ENCODE measurements at places on chromosomes 11 and 22.

- no peak for DNase-seq
These were observed 1.4 kb upstream of the TAGLN start for GRCh38 chr11:117197516-117198456.

DNA sequence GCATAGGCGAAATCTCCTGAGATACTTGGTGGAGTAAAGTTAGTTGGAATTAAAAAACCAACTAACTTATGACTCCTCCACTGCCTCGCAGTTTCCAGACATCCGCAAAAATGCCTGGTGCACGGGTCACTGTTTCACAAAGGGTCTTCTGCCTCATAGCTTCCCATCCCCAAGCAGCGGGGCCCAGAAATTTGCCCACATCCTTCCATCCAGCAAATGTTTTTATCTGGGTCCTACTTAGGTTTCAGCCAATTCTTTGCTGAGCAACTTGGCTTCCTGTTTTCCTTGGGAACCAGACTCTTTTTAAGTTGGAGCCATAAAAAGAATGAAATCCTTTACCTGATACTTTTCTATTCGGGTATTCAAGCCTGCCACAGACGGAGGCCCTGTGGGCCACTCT lies 36.2 kb downstream of the FZD4 start:
- no peak for DNase-seq

GRCh38 chr11:114272311-114272710 lies 23.9 kb upstream of the NNMT start:
- DNase-seq = no peak

DNA sequence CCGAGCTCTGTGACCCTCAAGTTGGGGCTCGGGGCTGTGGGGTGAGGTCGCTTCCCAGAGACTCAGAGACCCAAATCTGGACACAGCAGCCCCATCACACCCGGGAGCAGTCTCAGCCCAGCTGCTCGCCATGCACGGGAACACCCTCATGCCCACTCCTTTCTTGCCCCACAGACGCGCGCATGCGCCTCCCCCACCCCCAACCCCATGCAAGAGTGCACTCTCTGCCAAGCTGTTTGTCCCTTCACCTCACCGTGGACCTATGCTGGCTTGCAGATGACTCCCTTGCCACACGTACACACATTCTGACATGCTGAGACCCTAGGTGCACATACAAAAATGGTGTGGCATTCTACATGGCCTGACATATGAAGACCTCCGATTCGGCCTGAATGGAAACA lies 478 bp upstream of the CD248 start:
- no peak for DNase-seq

DNA sequence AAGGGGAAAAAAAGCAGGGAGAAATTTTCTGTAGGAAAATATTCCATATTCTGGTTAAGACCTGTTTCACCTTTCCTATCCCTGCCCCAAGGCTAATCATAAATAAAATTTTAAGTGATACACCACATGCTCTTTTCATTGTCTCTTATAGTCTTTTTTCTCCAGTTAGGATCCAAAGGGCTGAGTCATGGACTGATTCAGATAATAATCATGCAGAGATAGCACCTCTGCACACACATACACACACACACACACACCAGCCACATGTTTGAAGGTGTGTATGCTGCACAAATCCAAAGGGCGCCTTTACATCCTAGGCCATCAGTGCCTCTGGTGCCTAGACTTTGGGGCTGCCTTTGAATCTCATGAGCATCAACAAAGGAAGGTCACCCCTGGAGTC lies 35.5 kb upstream of the CWF19L2 start:
- no peak for DNase-seq

- no peak for DNase-seq
These were observed 43.5 kb downstream of the EIF3F start for GRCh38 chr11:8030526-8031247.

DNA sequence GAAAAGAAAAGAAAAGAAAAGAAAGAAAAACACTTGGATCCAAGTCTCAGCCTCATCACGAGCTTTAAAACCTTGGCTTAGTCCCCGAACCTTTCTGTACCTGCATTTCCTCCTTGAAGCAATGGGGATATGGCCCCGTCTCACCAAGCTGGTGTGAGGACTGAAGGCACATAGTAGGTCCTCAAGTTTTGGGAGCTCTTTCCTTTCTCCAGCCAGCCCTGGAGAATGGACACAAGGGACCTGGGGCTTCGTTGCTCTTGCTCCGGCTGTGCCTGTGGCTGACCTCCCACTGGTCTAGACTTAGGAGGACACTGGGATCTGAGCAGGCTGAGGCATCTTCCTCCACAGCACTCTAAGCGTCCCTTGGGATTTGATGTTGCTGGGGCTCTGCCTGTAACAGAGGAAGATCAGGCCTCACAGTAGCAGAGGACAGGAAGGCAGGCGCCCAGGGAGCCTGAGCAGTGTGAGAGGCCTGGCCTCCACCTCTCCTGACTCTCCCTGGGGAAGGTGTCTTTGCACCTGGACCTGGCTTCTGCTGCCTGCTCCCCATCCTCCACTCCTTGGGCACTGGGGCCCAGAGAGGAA lies 32.8 kb downstream of the KCNC1 start:
- no peak for DNase-seq

- DNase-seq = no peak
These were observed 613.8 kb downstream of the BRD1 start for GRCh38 chr22:49213731-49214352.

DNA sequence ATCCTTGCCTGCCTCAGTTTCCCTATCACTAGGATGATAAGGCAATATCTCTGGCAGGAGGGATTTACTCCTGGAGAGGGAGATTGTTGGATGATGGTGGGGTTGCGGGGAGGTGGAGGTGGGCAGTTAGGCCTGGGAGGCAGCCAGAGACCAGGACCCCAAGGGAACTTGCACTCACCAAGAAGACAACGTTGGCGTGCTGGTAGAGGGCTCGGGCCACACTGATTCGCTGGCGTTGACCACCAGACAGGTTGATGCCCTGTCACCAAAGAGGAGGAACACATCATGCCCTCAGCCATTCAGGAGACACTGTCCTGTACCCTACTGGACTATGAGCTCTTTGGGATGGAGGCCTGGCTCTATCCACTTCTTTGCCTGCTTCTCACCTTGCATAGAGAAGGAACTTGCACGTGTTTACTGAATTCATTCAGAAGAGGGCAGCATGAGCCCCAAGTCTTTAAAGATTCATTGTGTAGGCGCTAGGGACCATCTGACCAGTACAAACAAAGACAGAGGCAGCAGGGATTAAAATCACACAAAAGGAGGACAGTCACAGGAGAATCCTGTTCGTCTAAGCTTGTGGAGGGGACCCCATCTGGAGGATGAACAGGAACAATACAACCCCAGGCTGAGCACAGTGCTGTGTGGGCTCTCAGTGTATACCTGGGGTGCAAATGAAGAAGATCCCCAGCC lies 24.2 kb upstream of the KCNJ11 start:
- no peak for DNase-seq

DNA sequence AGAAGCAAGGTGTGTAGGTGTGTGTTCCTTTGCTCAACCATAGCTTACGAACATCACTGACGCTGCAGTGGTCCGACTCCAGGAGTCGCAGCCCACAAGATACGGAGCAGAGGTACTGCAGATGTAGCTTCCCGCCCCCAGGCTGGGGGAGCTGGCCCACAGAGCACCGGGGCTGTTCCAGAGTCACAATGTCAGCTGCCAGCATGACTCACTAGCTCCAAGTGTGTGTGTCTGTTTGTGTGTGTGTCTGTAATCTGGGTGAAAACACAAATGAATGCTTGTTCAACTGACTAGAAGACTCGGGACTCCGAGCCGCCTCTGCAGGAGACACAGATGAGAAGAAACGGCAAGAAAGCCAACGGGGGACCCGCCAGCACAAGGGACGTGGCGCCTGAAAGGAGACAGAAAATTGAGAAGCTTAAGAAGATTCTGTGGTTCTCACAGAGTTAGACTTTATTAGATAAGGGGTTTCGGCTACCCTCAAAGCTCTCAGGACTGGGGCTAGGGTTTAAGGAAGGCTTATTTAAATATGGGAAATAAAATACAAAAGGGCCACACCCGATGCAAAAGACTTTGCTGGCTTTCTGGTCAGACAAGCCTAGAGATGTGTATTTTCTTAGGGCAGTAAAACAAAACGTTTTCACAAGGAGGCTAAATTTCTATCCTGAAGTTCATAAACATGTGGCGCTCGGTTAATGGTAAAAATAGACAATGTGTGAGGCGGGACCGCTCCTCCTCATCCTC lies 10.7 kb downstream of the VSIG10L2 start:
- no peak for DNase-seq

- no peak for DNase-seq
These were observed 1072.0 kb upstream of the CNTN5 start for GRCh38 chr11:97948793-97949192.

DNA sequence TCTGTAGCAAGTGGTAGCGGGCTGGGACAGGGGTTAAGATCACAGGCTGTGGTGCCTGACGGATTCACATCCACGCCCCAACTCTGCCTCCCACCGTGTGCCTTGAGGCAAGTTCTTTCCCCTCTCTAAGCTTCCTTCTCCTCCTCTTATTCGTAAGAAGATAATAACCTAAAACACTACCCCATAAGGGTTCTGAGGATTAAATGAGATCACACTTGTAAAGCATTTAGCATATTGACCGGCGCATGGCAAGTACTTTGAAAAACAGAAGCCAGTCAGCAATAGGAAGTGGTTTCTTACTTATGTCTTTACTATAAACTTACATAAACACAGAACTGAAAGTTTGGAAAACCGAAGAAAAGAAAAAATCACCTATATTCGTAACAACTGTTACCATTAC lies 15.5 kb upstream of the LMO2 start:
- no peak for DNase-seq

- no peak for DNase-seq
These were observed 64.3 kb downstream of the SMIM38 start for GRCh38 chr11:69219991-69220390.

GRCh38 chr11:33448461-33449130 lies 191.4 kb downstream of the HIPK3 start:
- no peak for DNase-seq

DNA sequence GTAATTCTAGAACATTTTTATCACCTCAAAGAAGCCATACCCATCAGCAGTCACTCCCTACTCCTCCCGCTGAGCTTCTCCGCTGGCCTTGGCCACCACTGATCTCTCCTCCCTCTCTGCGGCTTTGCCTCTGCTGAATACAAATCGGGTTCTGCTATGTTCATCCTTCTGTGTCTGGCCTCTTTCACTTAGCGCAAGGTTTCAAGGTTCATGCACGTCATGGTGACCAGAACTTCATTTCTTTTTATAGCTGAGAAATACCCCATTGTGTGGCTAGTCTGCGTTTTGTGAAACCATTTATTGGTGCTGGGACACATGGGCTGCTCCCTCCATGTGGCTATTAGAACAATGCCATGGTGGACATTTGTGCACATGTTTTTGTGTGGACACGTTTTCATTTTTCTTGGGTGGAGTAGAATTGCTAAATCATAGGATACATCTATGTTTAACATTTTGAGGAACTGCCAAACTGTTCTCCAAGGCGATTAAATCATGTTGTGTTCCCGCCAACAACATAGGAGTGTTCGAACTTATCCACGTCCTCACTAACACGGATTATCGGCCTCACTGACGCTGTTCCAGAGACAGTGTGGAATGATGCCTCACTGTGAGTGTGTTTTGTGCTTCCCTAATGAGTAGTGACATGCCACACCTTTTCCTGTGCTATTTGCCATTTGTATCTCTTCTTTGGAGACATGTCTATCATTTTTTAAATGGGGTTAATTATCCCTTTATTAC lies 24.2 kb upstream of the KRTAP5-6 start:
- DNase-seq = no peak

DNA sequence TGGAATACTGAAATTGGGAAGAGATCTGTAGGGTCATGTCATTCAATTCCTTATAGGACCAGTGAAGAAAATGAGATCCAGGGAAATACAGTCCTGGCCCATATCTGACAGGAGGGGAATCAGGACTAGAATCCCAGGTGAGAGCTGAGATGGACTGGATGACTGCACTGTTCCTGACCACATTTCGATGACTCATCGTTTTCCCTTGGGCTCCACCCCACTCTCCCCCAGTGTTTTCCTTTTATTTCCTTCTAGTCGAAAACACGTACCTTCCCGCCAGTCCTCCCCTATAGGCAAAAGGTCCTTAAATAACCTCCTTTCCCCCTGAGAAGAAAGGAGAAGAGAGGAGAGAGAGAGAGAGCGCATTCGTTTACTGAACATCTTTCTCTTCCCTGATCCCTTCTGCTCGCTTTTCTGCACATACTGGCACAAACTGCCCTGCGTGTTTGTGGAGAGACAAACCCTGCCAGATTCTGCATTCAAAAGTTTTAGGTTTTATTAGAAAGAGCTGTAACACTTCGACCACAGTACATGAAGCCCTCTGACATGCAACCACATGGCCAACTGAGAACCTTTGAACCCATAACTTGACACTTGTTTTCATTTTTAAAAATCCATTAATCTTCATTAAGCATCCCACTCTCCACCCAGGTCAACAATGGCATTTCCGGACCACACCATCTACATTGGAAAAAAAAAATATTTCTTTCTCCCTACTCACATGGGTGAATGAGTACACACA lies 565.7 kb downstream of the METTL15 start:
- no peak for DNase-seq

DNA sequence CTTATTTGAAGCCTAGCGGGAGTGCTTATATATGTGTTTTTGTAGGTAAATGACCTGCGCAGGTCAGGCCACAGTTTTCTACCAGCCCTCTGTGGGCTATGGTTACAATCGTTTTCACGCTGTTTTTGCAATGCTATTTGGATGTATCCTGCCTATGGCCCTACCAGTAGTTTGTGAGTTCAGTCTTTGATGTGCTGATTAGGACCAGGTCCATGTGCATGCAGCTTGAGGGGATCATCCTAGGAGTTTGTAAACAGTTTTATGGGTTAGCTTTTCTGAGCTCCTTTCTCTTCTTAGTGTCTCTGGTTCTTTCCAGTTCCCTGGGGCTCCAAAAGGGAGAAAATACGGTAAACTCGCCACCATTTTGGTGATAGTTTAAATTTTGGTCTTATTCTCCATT lies 142.5 kb downstream of the LDLRAD3 start:
- no peak for DNase-seq

DNA sequence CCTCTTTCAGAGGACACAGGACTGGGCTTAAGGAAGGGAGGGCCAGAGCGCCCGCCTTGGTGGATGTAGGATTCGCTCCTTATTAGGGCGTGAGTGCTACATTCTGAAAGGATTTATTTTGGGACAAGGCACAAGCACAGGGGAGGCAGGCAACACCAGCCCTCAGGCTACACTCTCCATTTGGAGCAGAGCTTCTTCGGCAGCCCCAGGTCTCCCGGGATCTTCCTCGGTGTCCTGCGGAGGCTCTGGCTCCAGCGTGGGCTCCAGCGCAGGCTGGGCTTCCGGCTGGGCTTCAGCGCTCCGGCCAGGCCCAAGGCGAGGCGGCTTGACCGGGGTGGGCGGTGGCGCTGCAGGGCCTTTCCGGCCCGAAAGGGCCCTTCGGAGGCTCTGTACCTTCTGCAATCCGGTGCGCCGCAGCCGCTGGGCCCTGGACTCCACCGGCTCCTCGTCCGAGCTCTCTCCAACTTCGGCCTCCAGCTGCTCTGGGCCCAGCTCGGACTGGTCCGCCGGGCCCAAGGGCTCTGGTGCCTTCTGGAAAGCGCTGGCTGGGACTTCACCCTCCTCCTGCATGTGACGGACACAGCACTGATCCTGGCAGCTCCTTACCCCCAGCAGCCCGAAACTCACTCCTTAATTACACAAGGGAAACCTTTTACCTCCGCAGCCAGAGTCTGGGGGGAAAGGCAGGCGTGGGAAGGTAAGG lies 1.1 kb downstream of the CAVIN3 start:
- DNase-seq = no peak
